ENCODE measurements at places on chromosomes 2 and 18.
A peak's percentile ranks its signal among the peaks of the same experiment; 100 is the strongest.

- DNase-seq: no peak
Observed at GRCh38 chr2:144083211-144083610, 436.7 kb downstream of the ZEB2 start.

DNA sequence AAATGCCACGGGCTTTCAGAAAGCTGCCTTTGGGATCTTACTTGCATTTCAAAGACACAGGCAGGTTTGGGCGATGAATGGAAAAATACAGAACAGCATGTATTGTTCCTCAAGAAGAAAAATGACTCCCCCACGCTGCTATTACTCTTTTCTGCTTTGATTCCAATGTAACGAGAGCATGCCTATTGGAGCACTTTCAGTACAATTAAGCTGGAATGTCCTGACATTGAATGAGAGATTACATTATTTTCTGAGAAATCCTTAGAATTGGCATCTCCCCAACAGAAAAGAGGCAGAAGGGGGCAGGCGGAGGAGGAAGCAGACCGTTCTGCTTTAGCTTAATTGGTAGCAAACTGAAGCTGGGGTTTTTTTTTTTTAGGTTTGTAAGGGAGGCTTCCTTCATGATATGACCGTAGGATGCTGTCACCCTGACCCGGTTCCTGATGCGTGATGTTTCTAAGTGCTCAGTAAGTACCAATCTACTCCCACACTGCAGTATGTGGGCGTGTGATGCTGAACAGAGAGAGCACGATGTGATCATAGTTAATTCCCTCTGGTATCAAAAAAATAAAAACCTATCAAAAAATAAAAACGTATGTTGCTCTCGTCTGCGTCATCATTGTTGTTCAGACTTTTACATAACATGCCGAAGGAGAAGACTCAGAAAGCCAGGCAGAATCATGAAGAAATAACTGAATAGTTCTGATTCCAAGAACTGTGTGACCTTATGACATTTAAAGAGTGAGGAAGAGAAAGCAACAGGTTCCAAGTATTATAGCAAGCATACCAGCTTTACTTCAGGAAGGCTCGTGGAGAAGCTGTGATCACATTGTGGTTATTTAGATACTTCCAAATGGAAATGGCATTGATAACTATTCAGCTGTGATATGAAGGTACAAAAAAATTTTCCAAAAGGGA, 40.5 kb downstream of the LONRF2 start:
- no peak for DNase-seq

DNA sequence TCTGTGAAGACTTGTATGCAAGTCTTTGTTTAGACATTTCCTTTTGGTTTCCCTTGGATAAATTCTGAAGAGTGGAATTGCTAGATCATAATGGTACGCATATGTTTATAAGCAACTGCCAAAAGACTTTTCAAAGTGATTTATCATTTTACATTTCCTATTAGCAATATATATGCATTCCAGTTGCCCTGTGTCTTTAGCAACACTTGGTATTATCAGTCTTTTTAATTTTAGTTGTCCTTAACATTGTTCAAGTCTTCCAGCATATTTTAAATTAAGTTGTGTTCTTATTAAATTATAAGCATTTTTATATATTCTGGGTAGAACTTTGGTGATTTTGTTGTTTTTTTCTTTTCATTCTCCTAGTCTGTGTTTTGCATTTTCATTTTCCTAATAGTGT, 81.8 kb downstream of the EML6 start:
- DNase-seq: no peak

DNA sequence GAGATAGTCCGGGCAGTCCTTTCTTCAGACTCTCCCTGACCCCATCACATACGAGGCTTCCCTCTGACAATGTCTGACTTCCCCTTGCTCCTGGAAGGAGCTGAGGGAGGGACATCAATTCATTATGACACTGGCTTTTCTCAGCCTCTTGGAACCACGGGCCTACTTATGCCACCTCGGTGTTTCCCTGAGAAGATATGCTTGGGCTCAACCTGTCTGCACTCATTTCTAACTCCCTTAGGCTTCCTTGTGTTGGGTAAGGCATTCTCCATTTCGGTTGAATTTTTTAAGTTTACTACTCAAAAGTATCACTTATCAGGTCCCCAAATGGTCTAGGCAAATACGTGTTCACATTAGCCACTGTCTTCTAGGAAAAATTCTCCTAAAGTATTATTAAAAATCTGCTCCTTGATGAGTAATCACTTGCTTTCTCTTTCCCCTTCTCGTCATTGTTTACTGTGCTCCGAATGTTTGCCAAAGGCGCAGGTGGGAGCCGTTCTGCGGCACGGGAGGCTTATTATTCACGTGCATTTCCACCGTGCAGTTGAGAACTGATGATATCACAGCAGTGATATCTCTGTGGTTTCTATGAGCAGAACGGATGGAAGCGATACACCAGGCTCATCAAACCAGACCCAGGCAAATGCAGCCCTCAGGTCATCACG, 33.1 kb downstream of the ARL4C start:
- peak; percentile 60 for DNase-seq

- DNase-seq: no peak
Observed at GRCh38 chr2:177147093-177147694, 65.4 kb upstream of the HNRNPA3 start.

- no peak for DNase-seq
Observed at GRCh38 chr2:206856513-206856912, 82.8 kb upstream of the CPO start.

DNA sequence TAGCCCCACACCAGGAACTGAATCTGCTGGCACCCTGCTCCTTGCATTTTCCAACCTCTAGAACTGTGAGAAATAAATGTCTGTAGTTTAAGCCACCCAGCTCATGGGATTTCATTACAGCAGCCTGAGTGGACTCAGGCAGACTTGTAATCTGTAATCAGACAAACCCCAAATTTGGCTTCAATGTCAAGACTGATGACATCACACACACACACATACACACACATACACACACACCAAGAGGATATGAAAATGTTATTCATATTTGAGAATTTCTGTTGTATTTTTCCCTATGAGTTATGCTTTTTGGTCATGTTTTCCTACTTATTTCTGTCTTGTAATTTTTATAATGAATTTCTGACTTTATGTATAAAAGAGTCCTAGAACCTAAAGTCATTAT, 83.8 kb upstream of the GLI2 start:
- no peak for DNase-seq

DNA sequence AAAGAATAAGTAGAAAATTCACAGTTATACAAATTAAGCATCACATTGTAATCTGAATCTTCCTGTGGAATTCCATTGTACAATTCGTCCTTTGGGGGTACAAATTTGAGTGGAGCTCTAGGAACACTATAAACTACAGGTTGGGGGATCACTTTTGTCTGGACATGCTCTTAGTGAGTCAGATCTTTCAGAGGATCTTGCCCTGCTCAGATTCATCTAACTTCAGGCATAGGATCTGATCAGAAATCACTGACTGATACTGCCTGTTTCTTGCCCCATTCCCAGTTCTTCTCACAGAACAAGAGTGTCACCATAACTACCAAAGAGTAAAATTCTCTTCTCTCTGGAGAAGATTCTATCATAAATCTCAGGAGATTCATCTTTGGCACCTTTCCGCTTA, 10.7 kb upstream of the VSNL1 start:
- DNase-seq: no peak

DNA sequence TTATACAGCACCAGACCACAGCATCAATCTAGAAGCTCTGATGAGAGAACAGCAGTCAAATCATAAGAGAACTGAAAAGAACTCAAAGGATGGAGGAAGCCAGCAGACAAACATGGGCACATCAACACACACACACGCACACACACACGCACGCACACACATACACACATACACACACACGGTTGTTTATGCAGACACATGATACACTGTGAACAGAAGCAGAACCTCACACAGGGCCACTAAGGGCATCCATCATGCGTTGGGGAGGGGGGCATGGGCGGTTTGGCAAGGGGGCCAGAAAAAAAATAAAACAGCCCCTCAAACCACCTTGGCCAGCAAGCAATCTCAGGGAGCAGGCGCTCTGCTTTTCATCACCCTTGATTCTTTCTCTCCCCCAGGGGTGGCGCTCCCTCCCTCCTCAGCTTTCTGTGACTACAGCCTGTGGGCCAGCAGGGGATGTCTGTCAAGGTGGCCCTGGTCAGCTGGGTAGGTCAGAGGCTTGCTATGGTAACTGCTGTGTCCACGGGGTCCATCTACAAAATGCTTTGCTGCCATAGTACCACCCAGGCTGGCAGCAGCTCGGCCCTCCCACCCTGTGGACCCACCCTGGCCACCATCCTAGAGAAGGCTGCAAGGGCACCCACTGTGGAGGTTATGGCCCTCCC, 318.0 kb downstream of the CELF4 start:
- DNase-seq: no peak

GRCh38 chr2:219335373-219335786, 2.8 kb upstream of the RESP18 start:
- no peak for DNase-seq

- DNase-seq: no peak
Observed at GRCh38 chr18:23521907-23522306, 18.6 kb downstream of the RMC1 start.

DNA sequence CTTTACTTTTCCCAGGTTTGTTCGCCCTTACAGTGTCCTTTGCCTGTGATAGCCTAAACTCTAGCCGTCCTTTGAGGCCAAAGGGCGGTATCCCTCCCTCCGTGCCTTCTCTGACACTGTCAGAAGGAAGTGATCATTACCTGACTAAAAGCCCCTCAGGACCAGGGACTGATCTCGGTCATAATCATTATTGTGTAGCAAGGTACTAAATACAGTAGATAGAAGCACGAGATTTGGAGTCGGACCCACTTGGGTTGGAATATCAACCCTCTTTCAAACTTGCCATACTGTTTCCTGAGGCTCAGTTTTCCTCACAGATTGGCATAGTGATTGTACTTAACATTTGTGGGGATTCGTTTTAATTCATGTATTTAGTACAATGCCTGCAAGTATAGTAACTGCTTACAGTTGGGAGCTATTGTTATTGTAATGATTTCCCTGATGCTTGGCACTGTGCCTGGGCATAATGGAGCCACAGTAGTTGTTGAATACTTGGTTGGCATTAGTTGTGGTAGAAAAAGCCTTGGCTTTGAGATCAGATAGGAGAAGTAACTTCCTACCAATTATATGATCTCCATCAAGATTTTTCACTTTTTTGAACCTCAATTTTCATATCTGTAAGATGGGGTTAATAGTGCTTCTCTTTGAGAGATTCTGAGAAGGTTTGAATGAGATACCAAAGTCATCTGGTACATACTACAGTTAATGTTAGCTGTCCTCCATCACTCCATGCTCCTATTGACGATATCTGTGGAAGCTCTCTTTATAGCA, 836 bp downstream of the STK11IP start:
- no peak for DNase-seq

DNA sequence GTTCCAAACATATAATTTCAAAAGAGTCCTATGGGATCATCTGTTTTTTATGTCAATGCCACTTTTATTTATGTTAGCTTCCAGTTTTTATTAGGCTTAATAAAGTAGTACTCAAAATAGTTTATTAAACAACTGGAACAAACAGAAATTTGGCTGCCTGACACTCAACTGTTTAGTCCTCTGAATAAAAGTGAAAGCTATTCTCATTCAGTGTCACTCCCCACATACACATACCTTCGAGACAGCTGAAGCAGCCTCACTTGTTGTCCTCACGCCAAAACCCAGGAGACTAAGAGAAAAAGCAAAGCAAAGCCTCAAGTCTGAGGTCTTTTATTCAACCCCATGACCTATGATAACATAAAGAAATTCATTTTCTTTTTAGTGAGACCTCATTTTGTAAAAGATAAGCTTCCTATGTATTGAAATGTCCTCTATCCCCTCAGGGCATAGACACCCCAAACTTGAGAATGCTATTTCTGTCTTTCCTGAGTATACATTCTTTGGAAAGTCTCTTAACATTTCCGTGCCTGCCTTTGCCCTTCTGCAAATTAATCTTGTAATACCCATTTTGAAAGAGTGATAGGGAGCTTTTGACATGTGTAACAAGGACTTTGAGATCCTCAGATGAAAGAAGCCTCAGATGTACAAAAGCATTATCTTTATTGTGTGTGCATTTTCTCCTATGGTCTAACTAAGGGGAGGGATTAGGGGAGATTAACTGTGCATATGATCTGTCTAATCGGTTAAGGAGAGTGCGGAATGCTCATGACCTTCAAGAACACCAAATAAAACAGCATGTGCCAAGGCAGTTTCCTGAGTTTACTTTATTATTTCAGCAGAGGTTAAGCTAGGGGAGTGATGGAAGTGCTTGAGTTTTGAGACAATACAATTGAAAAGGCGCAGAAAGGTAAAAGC, 1523.7 kb upstream of the PIK3C3 start:
- DNase-seq: no peak

DNA sequence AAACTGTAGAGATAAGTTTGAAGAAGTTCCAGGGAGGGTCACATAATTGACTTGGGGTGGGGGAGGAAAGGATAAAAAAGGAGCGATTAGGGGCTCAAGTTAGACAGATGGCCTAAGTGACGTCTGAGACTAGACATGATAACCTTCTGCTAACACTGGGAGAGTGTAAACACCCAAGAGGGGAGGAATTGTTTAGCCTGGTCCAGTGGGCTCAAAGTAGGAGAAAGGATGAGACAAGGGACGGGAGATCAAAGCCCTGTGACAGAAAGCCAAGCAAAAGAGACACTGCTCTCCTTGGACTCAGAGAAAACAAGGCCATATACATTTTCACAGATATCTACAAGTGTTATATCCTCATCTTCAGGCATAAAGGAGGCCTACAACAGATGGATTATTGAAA, 45.5 kb upstream of the IHH start:
- no peak for DNase-seq
